ENCODE measurements at places on chromosomes 16 and 17.

DNA sequence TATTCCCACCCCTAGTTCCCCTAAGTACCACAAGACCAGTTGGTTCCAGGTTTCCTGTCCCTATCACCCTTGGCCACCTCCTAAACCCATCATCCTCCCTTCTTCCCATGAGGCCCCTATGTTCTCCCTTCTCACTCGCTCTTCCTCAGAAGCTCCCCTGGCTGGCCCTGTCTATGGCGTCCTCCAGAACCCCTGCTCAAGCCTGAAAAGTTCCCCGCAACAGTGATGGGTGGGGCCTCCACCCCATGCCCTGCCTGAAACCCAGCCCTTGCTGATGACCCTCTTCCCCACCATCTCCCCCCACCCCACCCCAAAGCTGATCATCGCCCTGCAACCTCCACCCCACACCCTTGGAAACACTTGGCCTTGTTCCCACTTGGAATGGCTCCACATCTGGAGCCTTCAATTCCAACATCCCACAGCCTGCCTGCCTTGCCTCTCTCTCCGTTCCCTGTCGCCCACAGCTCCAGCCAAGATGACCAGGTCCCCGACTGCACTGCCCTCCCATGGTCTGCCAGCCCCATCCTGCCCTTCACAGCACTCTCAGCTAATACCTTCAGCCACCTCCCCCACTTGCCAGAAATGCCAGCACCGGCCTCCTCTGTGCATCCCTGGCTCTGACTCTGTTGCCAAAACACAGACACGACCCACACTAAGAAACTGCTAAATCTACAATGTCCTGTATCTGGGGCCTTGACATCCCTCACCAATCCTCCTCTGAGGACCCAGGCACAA lies 10.5 kb downstream of the OSBPL7 start:
- no peak for DNase-seq

GRCh38 chr17:33370401-33370800 lies 77.3 kb upstream of the ASIC2 start:
- DNase-seq = no peak

DNA sequence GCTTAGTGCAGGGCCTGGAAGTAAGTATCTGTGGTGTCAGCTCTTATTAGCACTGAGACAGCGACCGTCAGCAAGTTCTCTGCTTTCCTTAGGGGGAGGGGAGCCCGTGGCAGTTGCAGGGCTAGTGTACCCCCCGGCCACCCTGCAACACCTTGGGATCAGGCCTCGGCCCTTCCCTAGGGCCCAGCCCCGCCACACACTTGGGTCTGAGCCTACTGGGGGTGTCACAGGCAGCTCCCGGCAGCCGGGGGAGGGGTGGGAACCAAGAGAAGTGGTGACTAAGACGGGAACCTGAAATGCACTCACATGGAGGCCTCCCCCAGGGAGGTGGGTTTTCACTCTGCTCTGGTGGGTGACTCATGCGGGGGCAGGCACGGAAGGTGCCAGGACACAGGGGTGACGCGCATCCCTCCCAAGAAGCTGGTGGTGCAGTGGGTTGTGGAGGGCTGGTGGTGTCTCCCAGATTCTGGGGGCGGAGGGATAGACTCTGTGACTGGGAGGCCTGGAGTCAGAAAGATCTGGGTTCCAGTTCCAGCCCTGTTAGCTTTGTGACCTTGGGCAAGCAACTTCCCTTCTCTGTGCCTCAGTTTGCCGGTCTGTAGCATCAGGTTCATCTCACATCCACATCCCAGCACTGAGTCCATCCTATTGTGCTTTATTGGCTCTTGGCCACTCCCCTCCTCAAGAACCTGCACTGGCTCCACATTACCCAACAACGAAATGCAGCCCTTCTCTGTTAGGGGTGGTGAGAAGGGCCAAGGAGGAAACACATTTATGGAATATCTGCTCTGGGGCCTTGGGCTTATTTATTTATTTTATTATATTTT lies 44.5 kb downstream of the LAT start:
- DNase-seq = peak; percentile 84

DNA sequence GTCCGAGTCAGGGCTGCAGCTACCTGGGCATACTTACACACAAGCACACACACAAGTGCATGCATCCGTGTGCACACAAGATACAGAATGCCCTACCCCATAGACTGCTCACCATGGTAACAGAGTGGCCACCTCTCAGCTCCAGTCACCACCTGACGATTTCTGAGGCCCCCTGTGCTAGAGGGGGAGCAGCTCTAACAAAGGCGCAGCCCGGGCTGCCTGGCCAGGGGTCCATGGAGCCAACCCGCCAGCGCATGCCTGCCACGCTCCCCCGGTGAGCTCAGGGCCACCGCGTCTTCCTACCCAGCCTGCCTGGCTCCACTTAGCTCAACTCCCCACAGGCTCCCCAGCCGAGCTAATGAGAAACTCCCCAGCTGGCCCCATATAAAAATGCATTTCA lies 75.5 kb downstream of the ZNF423 start:
- no peak for DNase-seq

GRCh38 chr17:44203731-44204440 lies 4.2 kb upstream of the ATXN7L3 start:
- DNase-seq = peak; percentile 87

GRCh38 chr17:6502871-6503509 lies 53.4 kb downstream of the PITPNM3 start:
- no peak for DNase-seq

DNA sequence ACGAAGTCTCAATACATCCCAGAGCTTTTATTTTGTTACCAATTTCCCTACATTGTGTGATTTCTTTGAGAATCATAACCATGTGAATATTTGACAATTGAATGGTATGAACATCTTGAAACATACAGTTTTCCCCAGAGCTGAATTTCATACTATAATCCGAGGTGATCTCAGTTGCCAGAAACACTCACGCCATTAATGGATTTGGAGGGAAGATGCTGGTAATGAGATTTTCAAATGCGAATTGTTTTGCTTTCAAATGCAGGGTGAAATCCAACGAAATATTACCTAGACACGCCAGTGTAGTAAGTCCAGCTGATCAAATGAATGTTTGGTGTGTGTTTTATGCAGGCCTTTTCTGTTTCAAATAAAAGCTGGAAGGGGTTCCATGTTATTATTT lies 277.8 kb upstream of the CDH5 start:
- no peak for DNase-seq

- no peak for DNase-seq
Measured at GRCh38 chr17:74192950-74193781, 10.3 kb upstream of the RPL38 start.

GRCh38 chr17:39116224-39116623 lies 35.2 kb downstream of the PLXDC1 start:
- DNase-seq = no peak

DNA sequence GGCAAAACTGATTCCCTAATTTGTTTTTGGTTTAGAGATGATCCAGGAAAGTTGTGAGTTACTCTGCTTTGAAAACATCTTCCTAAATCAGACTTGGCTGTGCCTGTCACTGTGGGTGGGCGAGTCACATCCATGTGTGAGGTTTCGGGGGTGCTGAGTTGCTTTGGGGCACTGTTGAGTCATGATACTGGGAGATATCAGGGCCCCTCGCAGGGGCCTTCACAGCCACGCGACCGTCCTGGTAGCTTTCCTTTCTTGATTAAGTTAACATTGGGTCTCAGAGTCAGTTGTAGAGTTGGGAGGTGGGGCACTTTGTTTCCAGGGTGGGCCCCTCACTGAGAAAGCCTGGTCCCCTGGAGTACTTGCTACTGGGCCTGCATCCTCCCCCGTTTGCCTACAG lies 58.3 kb upstream of the LGALS9 start:
- peak; percentile 65 for DNase-seq

Data from activated CD4-positive, alpha-beta T cell treated with anti-CD3 and anti-CD28 coated beads, Interleukin-2, amount 10 ng/mL, durations not matched to agents 24 days and 14 days (primary cell).